ENCODE measurements at places on chromosomes 7 and 10.

DNA sequence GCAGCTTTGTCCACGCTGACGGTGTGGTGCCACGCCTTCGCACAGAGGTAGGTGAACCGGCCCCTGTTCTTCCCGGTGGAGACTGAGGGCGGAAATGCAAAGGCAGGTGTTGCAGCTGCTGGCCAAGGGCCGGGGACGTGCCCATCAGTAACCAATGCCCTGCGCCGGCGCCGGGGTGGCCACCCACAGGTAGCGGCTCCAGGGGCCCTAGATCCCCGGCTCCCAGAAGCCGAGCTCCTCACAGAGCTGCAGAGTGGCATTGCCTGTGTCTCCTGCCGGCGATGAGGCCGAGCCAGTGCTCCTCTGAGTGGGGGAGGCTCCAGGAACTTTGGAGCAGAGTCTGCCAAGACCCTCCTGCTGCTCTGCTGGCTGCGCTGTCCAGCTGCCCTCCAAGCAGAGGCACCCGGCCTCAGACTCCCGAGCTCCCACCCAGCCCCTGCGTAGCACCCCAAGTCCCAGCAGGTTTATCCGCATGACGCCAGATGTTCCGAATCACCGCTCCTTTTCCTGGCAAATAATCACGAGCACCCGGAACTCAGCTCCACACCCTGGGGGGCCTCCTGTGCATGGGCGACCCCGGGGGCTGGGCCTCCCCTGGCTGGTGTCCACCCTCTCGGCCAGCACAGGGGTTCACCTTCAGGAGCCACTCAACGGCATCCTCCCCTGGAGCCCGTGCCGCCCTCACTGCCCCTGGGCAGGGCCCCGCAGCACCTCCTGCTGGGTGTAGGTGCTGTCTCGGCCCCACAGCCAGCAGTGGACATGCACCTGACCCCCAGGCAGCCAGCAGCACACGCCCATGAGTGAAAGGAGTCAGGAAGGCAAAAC lies 22.1 kb downstream of the CFAP46 start:
- DNase-seq = no peak

- DNase-seq = no peak
Observed at GRCh38 chr10:133229265-133230043, 563 bp upstream of the UTF1 start.

DNA sequence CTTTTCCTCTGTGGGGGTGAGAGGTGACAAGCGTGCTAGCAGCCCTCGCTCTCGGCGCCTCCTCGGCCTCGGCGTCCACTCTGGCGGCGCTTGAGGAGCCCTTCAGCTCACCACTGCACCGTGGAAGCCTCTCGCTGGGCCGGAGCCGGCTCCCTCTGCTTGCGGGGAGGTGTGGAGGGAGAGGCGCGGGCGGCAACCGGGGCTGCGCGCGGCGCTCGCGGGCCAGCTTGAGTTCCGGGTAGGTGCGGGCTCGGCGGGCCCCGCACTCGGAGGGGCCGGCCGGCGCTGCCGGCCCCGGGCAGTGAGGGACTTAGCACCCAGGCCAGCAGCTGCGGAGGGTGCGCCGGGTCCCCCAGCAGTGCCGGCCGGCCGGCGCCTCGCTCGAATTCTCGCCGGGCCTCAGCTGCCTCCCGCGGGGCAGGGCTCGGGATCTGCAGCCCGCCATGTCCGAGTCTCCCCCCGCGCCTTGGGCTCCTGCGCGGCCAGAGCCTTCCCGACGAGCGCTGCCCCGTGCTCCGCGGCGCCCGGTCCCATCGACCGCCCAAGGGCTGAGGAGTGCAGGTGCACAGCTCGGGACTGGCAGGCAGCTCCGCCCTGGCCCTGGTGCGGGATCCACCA lies 352.8 kb upstream of the PODXL start:
- DNase-seq = no peak

DNA sequence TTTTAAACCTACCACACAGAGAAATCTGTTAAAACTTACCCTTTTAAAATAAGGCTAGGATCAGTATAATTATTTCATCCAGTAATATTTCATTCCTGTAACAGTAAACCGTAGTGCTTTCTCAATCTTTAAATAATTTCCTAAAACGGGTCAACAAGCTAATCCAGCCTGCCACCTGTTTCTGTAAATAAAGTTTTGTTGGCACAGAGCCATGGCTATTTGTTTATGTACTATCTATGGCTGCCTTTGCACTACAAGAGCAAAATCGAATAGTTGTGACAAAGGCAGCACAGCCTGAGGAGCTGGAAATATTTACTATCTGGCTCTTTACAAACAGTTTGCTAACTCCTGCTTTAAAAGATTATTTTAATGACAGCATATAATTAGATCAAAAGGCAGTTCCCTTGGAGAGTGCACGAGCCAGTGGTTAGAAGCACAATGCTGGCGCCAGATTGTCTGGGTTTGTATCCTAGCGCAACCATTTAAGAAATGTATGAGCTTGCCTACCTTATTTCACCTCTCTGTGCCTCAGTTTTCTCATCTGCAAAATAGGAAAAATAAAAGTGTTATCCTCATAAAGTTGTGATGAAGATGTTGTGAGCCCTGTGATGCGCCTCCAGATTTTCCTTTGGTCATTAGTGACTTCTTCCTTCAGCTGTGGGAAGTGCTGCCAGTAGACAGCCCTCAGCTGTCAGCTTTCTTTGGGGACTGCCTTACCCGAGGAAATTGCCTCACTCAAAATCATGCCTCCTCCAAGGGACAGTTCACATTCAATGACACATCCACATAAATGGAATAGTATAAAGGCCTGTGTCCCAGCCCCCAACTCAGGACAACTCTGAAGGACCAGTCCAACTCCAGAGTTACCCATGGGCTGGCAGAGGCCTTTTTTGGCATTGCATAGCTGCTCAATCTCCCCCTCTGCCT lies 11.8 kb upstream of the MIOS start:
- DNase-seq = no peak

- no peak for DNase-seq
Observed at GRCh38 chr10:84695902-84696301, 367.5 kb downstream of the CCSER2 start.
